ENCODE measurements at places on chromosomes 4 and X.

DNA sequence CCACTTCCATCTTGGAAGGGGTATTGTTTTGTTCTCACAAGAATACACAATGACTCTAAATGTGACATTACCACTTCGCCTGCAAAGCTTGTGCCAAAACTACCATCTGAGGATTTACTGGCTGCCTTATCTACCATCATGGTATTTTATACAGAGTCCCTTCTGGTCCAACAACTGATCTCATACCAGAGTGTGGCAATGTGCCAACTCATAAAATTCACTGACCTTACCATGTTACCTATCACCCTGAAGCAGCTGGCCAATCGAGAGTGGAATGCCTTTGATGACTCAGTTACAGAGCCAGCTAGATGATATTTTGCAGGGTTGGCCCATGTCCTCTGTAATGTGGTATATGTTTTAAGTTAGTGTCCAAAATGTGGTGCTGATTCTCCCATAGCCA, 3.8 kb upstream of the SERPINA7 start:
- DNase-seq = no peak

- peak; percentile 30 for DNase-seq
Observed at GRCh38 chrX:52852110-52852860, 15.6 kb downstream of the XAGE3 start.

- DNase-seq = no peak
Observed at GRCh38 chr4:81740487-81740886, 268.8 kb upstream of the RASGEF1B start.

DNA sequence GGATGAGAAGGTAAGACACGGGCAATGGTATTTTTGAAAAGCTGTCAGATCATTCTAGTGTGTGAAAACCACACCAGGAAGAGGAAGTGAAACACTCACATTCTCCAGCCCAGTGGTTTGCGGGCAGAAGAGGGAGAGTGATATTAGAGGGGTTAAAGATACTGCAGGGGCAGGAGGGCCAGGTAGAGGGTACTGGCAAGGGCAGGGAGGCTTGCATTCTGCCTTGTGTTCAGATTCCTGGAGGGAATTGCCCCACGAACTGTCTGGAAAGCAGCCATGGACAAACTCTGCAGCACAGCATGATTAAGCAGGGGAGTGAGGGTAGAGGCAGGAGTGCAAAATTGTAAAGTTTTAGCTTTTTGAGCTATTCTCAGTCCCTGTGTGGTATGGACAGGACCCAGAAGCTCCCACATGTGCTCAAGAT, 30.9 kb downstream of the NIPAL1 start:
- DNase-seq = no peak

GRCh38 chrX:108138814-108139702, 47.5 kb downstream of the ATG4A start:
- DNase-seq = peak; percentile 12
